ENCODE measurements at places on chromosomes 1 and 21.

GRCh38 chr1:77421504-77422233 lies 139.8 kb downstream of the AK5 start:
- no peak for DNase-seq

DNA sequence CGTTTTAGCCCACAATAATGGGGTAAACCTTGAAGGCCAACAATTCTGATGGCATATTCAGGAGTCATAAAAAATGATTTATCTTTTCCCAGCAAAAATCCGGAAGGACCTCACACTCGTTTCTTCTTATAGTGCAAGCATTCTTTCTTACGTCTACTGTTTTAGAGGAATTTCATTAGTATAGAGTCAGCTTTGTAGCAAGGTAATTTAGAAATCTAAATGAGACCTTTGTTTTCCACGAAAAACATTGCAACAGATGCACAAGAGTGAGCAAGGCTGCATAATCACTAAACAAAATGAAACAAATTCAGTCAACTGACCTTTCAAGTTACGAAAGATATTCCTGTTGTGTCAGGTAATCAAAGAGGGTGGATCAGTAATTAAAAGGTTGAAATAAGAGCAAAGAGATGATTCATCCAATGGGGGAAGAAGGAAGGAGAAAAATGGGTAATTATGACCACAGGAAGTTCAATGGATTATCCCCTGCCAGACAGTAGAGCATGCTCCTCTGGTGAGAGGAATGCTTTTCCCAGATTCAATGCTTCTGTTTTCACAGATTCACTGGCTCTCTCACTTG lies 560 bp upstream of the CSDE1 start:
- no peak for DNase-seq

- no peak for DNase-seq
Observed at GRCh38 chr1:179127163-179127895, 45.5 kb downstream of the TOR3A start.

DNA sequence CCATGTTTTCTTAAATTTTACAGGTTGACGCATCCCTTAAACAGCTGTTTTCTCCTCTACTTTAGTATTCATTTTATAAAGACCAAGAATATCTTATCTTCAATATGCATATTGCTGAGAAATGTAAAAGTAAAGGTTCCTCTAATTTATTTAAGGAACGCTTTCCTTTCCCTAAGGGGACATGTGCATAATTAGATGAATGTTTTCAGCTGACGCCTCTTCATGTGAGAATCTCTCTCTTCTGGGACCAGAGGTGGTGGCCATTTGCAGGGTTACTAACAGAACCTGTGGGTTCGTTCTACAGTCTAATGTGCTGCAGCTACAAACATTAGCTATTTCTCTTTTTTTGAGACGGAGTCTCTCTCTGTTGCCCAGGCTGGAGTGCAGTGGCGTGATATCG lies 147.7 kb upstream of the L1TD1 start:
- no peak for DNase-seq

- DNase-seq, result no peak
Observed at GRCh38 chr1:173175514-173176145, 31.5 kb downstream of the TNFSF4 start.

GRCh38 chr21:14961502-14961901 lies 103.3 kb downstream of the NRIP1 start:
- DNase-seq, result no peak

DNA sequence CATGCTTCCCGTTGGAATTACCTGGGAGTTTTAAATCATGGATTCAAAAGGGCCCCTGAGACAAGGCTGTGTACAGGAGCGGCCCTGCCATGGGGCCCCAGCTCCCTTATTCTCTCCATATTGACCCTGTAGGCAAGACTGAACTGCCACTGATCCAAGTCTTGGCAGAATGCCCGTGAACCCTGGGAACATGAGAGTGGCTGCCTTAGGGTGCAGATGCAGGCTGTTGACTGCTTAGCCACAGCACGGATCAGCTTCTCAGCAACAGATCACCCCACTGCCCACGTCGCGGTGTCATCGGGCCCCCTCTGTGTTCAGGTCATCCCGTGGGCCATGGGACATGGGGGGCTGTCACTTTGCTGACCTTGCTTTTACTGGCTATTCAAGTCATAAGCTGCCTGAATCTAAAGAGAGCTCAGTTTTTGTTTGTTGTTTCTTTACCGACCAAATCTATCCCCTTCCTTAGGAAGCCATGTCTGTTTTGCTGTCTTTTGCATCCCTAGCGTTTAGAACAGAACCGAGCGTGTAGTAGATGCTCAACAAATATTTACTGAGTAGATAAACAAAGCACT lies 83.4 kb downstream of the MATN1 start:
- DNase-seq, result no peak

DNA sequence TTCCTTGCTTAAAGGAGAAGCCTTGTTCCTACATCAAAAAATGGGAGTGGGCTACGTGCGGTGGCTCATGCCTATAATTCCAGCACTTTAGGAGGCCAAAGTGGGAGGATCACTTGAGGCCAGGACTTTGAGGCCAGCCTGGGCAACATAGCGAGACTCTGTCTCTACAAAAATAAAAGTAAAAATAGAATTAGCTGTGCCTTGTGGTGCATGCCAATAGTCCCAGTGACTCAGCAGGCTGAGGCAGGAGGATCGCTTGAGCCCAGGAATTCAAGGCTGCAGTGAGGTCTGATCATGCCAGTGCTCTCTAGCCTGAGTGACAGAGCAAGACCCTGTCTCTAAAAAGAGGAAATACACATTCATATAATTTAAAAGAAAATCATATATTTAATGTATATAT lies 127.1 kb downstream of the C1orf21 start:
- no peak for DNase-seq

DNA sequence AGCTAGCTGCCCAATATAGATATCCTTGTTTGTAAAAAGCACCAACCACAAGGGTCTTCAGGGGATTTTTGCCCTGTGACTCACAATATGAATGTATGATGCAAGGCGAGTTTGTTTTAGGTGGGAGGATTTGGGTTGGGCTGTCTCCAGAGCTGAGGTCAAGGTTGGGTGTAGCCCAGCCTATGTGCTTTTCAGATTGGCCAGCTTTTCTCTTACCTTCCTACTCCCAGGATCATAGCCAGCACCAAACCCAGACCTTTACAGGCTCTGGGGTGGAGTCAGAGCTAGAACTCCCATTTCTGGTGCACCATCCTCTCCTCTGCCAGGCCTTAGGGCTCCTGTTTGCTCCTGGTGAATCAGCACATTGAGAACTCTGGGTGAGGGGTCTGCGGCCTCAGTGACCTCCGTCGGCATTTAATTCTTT lies 55.6 kb upstream of the GCLM start:
- no peak for DNase-seq
